ENCODE measurements at places on chromosomes 12 and 14. TPM values are rescaled to one million over a fixed set of nuclear protein-coding genes. Genes with fewer than 3 reads are reported as not detected.

DNA sequence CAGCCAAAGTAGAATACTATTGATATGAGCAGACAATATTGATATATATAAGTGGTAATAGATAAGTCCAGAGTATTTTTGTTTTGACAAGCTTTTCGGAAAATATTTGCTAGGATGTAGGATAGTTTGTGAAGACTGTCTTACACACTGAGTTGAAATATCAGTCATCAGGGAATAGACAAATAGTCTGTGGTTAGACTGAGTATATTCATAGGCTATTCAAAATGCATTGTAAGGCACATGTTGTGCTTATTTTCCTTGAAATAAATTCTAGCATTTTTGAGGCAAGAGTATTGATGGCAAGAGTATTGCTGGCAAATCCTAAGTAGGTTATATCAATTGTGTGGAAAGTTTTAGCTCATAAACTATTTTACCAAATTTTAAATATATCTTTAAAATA lies 201.1 kb downstream of the LRIG3 start:
- no peak overlapping the region for H3K27ac ChIP-seq
- H3K36me3 ChIP-seq = no peaks in the 10 kb centered on the region
- H3K4me1 ChIP-seq = no peaks in the 10 kb centered on the region
- H3K27me3 ChIP-seq = no peaks in the 10 kb centered on the region
- no peak for DNase-seq

NGB gene
- not detected for total RNA-seq

DNA sequence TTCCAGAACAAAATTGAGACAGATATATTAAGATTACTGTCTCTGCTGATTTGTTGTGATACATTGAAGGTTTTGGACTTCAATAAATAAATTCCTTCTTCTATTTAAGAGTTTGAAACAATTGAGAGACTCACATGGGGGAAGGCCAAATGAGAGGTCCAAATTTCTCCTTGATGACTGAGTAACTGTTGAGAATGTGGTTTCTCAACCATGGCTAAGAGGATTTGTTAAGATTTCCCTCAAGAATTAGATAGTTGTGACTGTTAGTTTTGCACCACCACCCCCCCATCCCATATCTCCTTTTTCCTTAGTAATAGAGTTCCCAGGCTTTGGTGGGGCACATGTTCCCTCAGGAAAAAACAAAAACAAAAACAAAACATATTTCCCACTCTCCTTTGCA lies 47.7 kb upstream of the IGF1 start:
- H3K4me1 ChIP-seq = no peaks in the 10 kb centered on the region
- H3K4me3 ChIP-seq = no peak overlapping the region
- DNase-seq = no peak
- no peaks in the 10 kb centered on the region for H3K27me3 ChIP-seq

PIWIL1 gene
- total RNA-seq = not detected

SLC4A8 gene
- 4.9 TPM for total RNA-seq

INSM2 gene
- total RNA-seq = not detected

DNA sequence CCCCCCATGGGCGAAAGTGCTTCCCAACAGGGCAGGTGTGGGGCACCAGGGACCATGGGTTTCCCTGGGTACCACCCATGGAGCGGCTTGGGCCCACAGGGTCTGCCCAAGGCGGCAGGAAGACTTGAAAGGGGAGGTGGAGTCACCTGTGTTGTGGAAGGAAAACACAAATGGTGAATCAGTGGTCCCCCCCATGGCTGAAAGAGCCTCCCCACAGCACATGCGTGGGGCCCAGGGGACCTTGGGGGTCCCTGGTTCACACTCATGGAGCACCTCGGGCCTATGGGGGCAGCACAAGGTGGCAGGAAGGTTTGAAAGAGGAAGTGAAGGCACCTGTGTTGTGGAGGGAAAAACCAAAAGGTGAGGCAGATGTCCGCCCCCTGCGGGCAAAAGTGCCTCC lies 581.9 kb downstream of the ALG10 start:
- H3K36me3 ChIP-seq = no peaks in the 10 kb centered on the region
- H3K4me1 ChIP-seq = no peaks in the 10 kb centered on the region
- H3K27ac ChIP-seq = no peak overlapping the region
- no peak for DNase-seq
- H3K4me3 ChIP-seq = no peak overlapping the region

GRCh38 chr14:106346084-106346483 lies 819.7 kb downstream of the TMEM121 start:
- H3K27me3 ChIP-seq = no peaks in the 10 kb centered on the region
- DNase-seq = no peak
- H3K36me3 ChIP-seq = no peaks in the 10 kb centered on the region

GAPDH gene
- 8,013 TPM for total RNA-seq

ESYT1 gene
- total RNA-seq = 107 TPM

- no peak for DNase-seq
- no peaks in the 10 kb centered on the region for H3K27me3 ChIP-seq
- H3K4me1 ChIP-seq = no peaks in the 10 kb centered on the region
- H3K27ac ChIP-seq = peak overlapping the region; percentile 46
- H3K4me3 ChIP-seq = no peak overlapping the region
Measured at GRCh38 chr14:31128601-31129526, 78.7 kb downstream of the HECTD1 start.

KLRK1 gene
- not detected for total RNA-seq

DNA sequence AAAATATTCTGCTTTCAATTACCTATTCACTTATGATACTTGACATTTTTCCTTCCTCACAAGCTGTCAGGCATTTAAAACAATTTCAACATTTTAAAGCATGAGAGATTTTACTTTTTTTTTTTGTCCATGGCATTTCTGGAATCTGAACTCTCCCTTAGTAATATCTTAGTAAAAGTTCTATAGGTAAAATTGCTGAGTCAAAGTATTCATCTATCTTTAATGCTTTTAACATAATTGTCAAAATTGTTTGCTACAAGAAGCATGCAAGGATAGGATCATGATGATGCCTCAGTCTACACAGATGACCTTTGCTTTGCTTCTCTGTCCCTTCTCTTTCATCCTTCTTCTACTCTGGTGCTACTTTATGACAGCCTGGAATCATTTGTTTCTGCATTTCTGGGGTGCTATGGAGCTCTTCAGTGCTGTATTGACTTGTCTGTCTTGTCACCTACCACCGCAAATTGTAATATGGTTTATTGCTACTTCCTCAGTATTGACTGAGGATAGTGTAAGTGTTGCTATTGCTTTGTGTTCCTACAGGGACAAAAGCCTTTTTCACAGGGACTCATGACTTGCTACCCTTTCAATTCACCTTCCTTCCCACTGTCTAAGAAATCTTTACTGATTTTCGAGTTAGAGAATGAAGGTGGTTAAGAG lies 589.8 kb upstream of the ATP2B1 start:
- H3K4me3 ChIP-seq = no peak overlapping the region
- H3K27me3 ChIP-seq = no peaks in the 10 kb centered on the region
- no peaks in the 10 kb centered on the region for H3K36me3 ChIP-seq

FSCB gene
- not detected for total RNA-seq

- no peak overlapping the region for H3K4me3 ChIP-seq
- H3K27ac ChIP-seq = no peak overlapping the region
- peaks cover 3% of the 10 kb centered on the region for H3K27me3 ChIP-seq
- H3K4me1 ChIP-seq = no peaks in the 10 kb centered on the region
Measured at GRCh38 chr14:103073876-103074728, 9.9 kb upstream of the LBHD2 start.

ADAM21 gene
- total RNA-seq = 0.07 TPM

- no peak overlapping the region for H3K4me3 ChIP-seq
- H3K27me3 ChIP-seq = no peaks in the 10 kb centered on the region
- peaks cover 8% of the 10 kb centered on the region for H3K4me1 ChIP-seq
- no peaks in the 10 kb centered on the region for H3K36me3 ChIP-seq
- H3K27ac ChIP-seq = peak overlapping the region; percentile 82
Measured at GRCh38 chr12:51371295-51371953, 19.8 kb downstream of the GALNT6 start.

GRCh38 chr14:77208291-77208978 lies 26.8 kb downstream of the TMEM63C start:
- H3K27me3 ChIP-seq = peaks cover 4% of the 10 kb centered on the region
- no peak overlapping the region for H3K27ac ChIP-seq

- H3K36me3 ChIP-seq = no peaks in the 10 kb centered on the region
- no peaks in the 10 kb centered on the region for H3K27me3 ChIP-seq
- H3K27ac ChIP-seq = no peak overlapping the region
Measured at GRCh38 chr12:18719922-18720510, 17.8 kb downstream of the PLCZ1 start.

GRCh38 chr12:95181103-95181502 lies 36.2 kb downstream of the FGD6 start:
- H3K4me1 ChIP-seq = no peaks in the 10 kb centered on the region
- no peaks in the 10 kb centered on the region for H3K27me3 ChIP-seq
- no peaks in the 10 kb centered on the region for H3K36me3 ChIP-seq

GRCh38 chr12:22396253-22396652 lies 61.7 kb upstream of the ST8SIA1 start:
- no peaks in the 10 kb centered on the region for H3K27me3 ChIP-seq
- no peak for DNase-seq
- H3K4me3 ChIP-seq = no peak overlapping the region

DNA sequence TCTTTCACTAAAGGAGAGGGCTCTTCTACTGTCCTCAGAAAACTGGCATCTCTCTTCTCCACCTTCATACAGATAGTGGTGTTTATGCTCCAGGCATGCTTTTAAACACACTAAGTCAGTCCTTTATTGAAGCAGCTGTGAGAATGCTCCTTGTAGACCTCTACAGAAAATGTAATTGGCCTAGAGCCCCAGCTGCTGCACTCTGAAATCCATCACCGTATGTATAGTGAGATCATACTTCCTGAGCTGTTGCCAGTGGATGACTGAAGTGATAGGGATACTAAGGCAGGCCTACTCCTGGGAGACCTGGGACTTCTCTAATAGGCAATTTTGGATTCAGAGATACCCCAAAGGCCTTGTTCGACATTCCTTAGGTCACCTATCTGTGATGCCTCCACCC lies 535.4 kb downstream of the RPS29 start:
- no peaks in the 10 kb centered on the region for H3K4me1 ChIP-seq
- H3K4me3 ChIP-seq = no peak overlapping the region
- no peak overlapping the region for H3K27ac ChIP-seq

- DNase-seq = no peak
- no peaks in the 10 kb centered on the region for H3K27me3 ChIP-seq
- H3K36me3 ChIP-seq = no peaks in the 10 kb centered on the region
- no peak overlapping the region for H3K4me3 ChIP-seq
- peaks cover 12% of the 10 kb centered on the region for H3K4me1 ChIP-seq
Measured at GRCh38 chr12:22682663-22683062, 57.7 kb downstream of the ETNK1 start.

- no peaks in the 10 kb centered on the region for H3K36me3 ChIP-seq
- DNase-seq = no peak
- no peak overlapping the region for H3K4me3 ChIP-seq
- no peaks in the 10 kb centered on the region for H3K4me1 ChIP-seq
- H3K27ac ChIP-seq = no peak overlapping the region
Measured at GRCh38 chr12:116465856-116466255, 93.3 kb upstream of the MAP1LC3B2 start.

- H3K27ac ChIP-seq = no peak overlapping the region
- no peaks in the 10 kb centered on the region for H3K4me1 ChIP-seq
- H3K4me3 ChIP-seq = no peak overlapping the region
- no peak for DNase-seq
- H3K27me3 ChIP-seq = no peaks in the 10 kb centered on the region
- no peaks in the 10 kb centered on the region for H3K36me3 ChIP-seq
Measured at GRCh38 chr14:60153991-60154390, 11.2 kb downstream of the DHRS7 start.

DNA sequence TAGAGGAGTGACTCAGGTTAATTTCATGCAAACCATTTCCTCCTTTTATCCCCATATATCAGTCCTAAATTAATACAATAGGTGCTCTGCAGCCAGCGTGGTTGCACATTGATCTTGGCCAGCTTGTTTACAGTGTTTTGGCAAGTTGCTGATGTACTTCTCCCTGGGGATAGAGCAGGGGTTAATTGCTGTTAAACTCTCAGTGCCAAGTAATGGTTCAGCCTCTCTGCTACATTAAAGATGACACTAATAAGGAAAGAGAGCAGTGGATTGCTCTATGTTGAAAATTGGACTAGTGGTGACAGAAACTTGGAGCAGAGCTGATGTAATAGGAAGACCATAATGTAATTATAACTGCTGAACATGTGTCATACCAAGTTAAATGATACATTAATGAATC lies 717.5 kb downstream of the RERGL start:
- DNase-seq = no peak
- peaks cover 6% of the 10 kb centered on the region for H3K4me1 ChIP-seq
- H3K27me3 ChIP-seq = no peaks in the 10 kb centered on the region
- H3K27ac ChIP-seq = no peak overlapping the region

DNA sequence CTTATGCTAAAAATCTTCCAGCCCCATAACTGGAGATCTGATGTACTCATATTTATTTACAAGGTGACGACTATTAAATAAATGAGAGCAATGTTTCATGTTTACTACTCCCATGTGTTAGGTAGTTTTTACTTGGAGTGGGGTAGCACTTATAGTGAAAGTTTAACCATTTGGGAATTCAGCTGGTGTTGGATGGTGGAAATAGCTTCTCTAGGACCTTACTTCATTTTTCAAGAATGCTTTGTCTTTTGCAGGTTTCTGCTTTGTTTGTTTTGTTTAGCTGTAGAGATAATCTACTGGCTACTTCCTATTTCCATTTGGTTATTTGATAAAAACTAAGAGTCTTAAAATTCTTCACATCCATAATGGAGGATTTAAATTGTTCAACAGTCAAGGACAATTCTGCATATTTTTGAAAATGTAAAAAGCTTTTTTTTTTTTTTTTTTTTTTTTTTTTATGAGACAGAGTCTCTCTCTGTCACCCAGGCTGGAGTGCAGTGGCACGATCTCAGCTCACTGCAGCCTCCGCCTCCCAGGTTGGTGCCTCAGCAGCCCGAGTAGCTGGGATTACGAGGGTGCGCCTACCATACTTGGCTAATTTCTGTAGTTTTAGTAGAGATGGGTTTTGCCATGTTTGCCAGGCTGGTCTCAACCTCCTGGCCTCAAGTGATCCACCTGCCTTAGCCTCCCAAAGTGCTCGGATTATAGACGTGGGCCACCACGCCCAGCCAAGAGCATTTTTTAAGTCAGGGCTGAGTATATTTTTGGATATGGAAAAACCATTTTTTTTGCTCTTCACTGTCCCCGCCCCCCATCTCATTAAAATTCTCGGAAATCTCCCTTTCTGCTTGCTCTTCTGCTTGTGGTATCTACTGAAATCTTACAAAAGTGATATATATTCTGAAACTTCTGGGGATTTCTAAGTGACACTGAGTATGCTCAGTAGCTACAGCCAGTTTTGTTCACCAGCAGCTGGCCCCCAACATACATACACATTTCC lies 1.4 kb upstream of the ABCD2 start:
- no peak for DNase-seq
- H3K36me3 ChIP-seq = no peaks in the 10 kb centered on the region
- peaks cover 4% of the 10 kb centered on the region for H3K4me1 ChIP-seq
- H3K27ac ChIP-seq = peak overlapping the region; percentile 62
- no peaks in the 10 kb centered on the region for H3K27me3 ChIP-seq

DNA sequence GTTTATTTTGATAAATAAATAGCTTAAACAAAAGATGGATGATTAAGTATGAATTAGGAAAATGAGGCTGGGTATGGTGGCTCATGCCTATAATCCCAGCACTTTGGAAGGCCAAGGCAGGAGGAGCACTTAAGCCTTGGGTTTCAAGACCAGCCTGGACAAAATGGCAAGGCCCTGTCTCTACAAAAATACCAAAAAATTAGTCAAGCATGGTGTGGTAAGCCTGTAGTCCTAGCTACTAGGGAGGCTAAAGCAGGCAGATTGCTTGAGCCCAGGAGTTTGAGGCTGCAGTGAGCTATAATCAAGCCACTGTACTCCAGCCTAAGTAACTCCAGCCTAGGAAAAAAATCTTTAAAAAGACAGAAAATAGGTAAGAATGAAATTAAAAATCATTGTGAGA lies 96.0 kb downstream of the BCL2L14 start:
- no peaks in the 10 kb centered on the region for H3K27me3 ChIP-seq
- no peak overlapping the region for H3K27ac ChIP-seq
- DNase-seq = no peak
- H3K36me3 ChIP-seq = no peaks in the 10 kb centered on the region
- no peak overlapping the region for H3K4me3 ChIP-seq

Measured in cardiac muscle cell (in vitro differentiated cells and primary cell).